ENCODE measurements at places on chromosomes 12 and 14.

- no peak for DNase-seq
Measured at GRCh38 chr12:64574837-64575236, 35.5 kb upstream of the RASSF3 start.

GRCh38 chr14:81342850-81343580 is 57.1 kb downstream of the STON2 start:
- DNase-seq = no peak

DNA sequence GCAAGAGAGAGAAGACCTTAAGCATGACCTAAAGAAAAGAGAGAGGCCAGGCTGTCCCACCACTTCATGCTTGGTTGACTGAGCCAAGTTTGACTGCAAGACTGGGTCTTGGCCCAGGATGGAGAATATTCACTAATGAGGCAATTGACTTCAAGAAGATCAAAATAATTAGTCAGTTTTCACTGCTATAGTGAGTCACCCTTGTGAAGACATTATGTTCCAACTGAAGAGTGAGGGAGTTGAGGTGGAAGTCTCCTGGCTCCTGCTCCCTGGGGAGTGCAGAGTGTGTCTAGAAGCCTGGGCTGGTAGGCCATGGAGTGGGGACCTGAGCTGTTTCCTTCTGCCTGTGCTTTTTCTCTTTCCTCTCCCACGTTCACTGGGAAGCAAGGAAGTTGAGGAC is 117.6 kb downstream of the CACNA1C start:
- no peak for DNase-seq

DNA sequence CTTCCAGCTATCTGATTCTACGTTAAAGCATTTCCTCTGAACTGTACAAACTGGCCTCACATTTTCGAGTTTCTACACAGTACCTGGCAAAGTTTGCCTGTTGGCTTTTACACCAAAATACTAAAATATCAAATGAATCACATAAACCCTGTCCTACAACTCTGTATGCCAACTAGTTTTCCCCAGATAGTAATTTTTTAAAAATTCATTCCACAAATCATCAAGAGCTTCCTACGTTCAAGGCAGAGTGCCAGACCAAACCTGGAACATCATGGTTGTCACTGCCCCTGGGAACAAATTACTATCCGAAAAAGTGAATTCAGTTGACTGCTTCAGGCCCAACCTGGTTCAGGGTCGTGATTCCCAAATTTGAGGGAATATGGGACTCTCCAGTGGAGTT is 2.1 kb downstream of the TMEM30B start:
- DNase-seq = no peak

- DNase-seq = no peak
Measured at GRCh38 chr12:5783289-5783920, 161.7 kb downstream of the ANO2 start.

- no peak for DNase-seq
Measured at GRCh38 chr12:113201187-113202177, 16.0 kb downstream of the RITA1 start.

GRCh38 chr12:1806301-1807086 is 13.9 kb upstream of the LRTM2 start:
- peak; percentile 78 for DNase-seq

DNA sequence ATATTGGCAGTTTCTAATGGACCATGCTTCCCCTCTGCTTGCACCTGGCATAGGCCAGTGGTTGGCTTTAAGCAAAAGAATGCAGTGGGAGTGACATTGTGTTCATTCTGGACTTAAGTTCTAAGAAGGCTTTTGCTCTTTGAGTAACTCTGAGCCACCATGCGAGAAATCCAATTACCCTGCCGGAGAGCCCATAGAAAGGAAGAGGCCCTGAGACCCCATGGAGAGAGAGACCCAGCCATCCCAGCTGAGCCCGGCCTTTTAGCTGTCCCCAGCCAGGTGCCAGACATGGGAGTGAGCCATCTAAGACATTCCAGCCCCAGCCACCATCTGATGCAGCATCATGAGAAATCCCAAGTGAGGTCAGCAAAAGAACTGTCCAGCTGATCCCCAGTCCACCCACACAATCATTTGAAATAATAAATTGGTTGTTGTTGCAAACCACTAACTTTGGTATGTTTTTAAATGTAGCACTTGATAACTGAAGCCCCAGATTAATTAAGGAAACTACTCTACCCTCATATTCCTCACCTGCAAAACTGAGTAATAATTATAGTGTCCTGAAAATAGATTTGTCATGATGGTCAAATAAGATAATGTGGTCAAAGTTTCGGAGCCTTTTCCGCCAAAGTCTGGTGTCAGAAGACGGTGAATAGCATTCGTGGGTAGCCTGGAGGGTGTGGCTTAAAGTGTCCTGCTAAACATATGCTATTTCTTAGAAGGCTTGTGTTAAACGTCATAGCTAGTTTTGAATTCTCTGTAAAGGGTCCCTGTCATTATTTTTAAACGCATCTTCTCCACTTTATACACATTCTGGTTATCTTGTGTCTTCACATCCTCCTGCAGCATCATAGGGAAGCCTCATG is 166.6 kb upstream of the PELI2 start:
- no peak for DNase-seq

DNA sequence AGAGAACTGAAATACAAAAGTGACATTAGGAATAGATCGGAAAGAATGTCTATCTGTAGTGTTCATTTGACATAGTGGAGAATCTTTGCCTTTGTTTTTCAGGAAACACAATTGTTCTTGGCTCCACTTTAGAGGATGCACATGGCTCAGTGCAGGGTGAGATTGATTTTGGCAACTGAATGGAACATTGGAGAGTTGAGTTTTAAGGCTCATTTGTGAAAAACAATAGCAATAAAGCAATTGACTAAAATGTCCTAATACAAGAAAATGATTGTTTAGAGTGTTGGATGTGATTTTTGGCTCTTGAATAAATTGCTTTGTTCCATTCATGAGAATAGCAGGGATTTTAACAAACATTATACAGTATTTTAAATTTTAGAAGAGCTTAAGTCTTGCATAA is 116.4 kb downstream of the SLC38A1 start:
- DNase-seq = no peak

DNA sequence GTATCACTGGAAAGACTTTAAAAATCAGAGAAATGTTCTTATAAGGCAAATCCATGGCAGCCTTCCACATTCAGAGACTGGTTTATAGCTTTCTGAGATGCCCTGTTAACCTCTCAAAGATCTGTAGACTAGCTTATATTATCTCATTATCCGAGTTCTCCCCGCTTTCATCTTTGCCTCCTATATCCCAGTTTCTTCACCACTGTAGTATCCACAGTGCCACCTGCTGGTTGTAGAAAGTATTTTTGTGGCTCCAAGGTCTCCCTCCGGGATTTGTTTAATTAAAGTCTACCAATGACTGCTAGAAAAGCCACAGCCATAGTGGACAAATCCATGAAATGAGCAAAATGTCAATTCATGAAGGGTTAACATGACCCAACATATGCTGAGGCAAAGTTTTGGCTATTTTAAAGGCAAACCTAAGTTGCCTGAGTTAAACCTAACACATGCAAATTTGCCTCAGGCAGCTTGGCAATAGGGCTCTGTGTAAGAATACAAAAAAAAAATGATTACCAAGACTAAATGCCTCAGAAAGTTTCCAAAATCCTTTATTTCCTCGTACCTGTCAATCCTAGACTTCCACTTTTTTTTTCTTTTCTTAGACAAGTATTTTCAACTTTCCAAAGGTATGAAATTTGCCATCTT is 218.8 kb upstream of the BMP4 start:
- peak; percentile 52 for DNase-seq

DNA sequence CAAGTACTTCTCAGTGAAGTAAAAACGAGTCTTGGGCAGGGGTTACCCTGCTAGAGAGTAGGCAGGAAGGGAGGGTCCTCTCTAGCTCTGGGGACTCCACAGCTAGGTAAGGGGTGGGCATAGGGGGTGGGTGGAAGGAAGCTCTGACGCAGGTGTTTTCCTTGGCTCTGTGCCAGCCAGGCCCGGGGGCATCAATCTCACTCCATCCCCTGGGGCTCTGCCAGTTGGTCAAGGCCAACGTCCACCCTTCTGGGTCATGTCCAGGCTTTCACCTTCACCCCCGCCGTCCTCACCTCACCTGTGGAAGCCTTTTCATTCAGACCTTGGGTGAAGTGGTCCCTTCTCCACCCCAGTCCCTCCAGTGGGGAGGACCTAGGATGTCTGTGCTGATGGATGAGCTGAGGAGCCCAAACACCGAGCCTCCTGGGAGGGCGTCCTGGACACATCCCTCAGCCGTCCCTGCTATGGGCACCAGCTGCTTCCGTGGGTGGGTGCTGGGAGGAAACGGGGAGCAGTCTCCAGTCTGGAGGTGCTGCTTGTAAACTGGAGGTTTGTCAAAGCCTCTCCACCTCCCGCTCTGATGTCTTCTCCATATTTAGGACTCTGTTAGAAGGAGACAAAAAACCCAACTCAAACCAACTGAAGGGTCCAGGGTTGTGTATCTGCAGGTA is 71.5 kb upstream of the SFSWAP start:
- no peak for DNase-seq

GRCh38 chr12:13103391-13104033 is at the start of gene GSG1:
Gene GSG1, minus strand, starts transcription at chr12:13103667. Its CDS starts 155 bp downstream, at chr12:13103512.
- DNase-seq = no peak

- DNase-seq = no peak
Measured at GRCh38 chr14:40269436-40269835, 837.2 kb upstream of the FBXO33 start.

DNA sequence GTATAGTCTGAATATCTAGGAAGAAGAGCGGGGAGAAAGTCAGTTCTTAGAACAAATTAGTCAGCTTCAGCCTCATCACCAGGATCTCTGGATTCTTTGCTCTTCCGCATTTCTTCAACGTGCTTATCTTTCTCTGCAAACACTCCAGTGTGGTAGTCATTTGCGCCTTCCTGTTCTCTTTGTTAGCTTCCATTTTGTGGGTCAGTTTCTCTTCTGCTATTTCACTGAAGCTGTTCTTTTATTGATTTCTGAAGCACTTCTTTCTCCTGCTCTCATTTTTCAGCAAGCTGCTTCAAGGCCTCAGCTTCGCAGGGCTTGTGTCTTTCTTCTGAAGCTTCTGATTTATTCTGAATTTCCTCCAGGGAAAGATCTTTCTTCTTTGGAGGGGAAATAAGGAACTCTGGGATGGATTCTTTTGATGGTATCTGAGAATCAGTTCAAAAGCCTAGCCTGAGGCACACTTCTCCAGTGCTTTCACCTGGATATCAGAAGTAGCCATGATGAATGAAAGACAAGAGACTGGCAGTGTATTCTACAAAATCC is 13.5 kb downstream of the AMN1 start:
- peak; percentile 42 for DNase-seq

GRCh38 chr14:78974691-78975090 is 804.5 kb downstream of the NRXN3 start:
- DNase-seq = no peak

GRCh38 chr14:47257013-47257412 is 418.4 kb downstream of the MDGA2 start:
- no peak for DNase-seq

DNA sequence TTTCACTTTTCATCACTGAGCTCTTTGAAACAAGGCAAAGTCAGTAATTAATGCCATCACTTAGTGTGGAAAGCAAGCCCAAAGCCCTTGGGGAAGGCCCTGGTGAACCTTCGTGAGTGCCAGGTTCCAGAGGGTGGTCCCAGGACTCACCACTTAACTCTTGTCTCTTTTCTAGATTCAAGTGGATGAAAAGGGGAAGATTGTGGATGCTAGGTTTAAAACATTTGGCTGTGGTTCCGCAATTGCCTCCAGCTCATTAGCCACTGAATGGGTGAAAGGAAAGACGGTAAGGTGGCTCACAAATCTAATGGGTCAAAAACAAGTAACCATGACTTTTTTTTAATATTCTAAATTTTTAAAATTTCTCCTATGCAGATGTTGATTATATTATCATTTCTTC is 2.8 kb downstream of the ISCU start:
- no peak for DNase-seq

GRCh38 chr12:46491548-46491947 is 119.0 kb upstream of the SLC38A2 start:
- no peak for DNase-seq

DNA sequence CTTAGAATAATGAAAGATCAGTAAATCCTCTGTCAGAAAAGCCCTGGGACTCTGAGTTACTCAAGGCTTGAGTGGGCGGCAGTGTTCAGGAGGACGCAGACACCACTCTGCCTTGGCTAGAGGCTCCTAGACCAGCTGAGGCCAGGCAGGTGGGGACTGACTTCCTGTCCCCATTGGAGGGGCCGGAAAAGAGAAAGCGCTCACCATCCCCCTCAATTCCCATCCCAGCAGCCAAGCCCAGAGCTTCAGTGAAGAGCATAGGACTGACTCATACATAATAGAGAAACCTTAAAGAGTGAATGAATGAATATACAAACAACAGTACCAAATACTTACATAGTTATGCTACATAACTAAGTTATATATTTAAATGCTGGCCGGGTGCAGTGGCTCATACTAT is 62.0 kb downstream of the PLEKHG7 start:
- DNase-seq = no peak
